ENCODE measurements at places on chromosomes 3 and 15.

DNA sequence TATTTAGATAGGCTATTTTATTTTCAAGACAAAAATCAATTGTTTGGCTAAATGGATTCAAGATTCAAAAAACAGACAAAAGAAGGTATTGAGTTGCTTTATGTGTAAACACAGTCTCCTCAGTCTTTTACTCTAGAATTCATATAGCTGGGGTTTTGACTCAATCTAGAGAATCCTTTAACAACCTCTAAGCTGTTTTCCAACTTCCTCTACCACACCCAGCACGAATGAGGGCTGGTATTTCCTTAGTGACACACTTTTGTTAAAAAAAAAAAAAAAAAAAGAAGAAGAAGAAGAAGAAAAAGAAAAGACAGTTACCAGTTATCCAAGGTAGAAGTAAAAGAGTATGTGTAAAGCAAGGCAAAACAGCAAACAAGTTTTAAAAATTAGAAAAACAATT is 732.8 kb upstream of the GOLIM4 start:
- no peak for DNase-seq

- peak; percentile 8 for DNase-seq
Measured at GRCh38 chr15:48285329-48286214, 45.7 kb upstream of the DUT start.

DNA sequence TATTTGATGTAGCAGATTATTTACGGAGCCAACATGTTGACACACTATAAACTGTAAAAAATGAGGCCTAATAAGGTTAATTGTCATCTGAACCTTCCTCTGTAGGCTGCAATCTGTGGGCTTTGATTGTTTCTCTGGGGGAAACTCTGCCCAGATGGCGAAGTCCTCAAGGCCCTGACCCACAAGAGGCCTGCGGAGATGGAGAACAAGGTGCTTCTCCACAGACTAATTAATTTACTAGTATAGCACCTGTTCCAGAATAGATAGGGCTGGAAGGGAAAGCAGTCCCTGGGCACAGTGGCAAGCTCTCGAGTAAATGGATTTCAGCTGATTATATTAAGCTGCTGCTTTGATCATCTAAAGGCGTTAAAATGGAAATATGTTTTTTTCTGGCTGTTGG is 338.8 kb upstream of the DNAJC19 start:
- DNase-seq = no peak

DNA sequence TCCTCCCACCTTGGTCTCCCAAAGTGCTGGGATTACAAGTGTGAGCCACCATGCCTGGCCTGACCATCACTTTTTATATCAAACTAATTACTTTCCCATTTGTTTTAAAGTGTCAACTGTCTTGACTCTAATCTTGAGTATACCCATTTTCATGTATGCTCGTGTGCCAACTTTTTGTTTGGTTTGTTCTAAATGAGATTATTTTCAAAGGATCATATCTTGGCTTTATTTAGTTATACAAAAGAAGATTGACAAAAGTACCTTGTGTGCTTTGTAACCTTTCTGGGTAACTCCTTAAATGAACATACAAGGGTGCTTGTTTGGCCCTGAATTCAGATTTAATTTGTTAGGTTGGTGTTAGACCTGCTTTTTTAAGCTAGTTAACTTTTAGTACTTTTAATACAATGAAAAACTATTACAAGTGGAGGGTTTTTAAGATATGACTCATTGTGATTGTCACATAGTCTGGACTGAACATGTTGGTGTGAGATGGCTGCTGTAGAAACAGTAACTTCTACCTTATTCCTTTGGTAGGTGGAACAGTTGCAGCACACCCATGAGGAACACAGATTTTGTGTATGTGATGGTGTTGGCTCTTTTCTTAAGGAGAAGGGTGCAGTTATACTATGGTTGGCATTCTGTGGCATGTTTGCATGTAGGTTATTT is 10.7 kb downstream of the KIF23 start:
- no peak for DNase-seq

DNA sequence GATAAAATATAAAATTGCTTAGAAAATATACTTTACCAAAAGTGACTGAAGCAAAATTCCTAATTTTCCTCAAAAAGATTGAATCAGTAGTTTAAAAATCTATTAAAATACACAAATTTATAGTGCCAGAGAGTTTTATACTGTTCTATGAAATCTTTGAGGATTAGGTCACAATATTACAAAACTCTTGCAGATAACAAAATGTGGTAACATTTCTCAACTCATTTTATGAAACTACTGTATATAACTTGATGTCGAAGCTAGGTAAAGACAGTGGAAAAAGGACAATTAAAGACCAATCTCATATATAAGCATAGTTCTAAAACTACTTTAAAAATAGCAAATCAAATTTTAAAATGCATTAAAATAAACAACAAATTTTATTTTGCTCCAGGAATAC is 15.9 kb downstream of the VEPH1 start:
- DNase-seq = no peak

GRCh38 chr3:152961323-152961722 is 126.4 kb downstream of the P2RY1 start:
- no peak for DNase-seq

DNA sequence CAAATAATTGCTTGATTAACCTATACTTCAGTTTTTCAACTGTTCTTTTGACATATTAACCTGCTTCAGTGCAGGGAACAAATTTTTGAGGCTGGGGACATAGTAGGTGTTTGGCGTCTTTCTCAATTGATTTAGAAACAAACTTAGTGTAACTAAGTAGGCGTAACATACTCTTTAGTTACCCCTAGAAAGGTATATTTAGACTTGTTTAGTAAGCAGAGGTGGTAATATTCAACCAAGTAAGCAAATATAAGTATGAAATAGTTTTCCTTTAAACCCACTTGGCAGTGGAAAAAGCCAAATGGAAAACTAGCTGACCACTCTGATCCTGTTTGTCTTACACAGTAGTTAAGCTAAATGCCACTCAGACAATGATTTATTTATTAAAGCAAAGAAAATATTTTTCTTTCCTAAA is 113.2 kb downstream of the MBNL1 start:
- DNase-seq = no peak

DNA sequence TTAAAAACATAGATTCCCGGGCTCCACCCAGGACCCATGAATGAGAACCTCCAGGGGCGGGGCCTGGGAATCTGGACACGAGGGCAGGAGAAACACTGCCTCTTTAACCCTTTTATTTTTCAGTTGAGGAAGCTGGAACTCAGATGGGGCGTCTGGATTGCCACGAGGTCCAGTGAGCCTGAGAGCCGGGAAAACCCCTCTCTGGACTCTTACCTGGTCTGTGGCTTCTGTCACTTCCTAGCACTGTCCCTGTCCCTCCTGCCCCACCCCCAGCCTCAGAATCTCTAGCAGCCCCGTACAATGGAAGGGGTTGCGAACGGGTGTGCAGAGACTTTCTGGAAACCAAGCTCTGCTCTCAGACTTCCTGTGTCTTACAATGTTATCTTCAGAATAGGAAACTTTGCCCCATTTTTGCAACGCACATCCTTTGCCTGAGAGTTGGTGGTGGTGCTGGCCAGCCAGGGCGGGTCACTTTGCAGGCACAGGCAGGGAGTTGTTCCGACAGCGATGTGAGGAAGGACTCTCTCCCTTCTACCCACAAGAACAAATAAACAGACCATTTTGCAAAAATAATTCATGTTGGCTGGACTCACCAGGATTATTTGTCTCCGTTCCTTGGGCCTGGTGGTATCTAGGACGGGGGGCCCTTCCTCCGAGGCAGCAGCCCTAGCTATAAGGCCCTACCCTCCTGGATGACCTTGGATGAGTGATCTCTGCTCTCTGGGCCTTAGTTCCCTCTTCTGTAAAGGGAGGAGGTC is 59.1 kb downstream of the SMAD6 start:
- DNase-seq = no peak

DNA sequence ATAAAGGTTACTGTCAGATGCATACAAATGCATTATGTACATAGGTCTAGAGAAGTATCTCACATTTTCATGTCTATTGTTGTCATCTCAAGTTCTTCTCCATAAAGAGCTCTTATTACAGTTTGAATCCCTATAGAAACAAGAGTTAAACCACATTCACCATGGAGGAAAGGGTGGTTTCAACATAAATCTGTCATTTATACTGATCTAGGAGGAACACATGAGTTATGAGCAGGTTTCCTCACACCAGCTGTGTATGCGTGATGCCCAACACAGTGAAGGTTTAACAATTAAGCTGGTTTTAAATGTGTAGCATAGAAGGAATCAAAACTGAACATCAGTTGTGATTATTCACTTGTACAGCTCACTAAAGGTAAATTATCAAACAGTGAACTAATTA is 251.7 kb downstream of the KCNMB2 start:
- no peak for DNase-seq

- DNase-seq = no peak
Measured at GRCh38 chr3:21185816-21186314, 565.1 kb downstream of the ZNF385D start.

- DNase-seq = peak; percentile 25
Measured at GRCh38 chr3:186515125-186515524, 29.1 kb downstream of the CRYGS start.

- DNase-seq = no peak
Measured at GRCh38 chr3:102225407-102226132, 209.2 kb upstream of the ZPLD1 start.

DNA sequence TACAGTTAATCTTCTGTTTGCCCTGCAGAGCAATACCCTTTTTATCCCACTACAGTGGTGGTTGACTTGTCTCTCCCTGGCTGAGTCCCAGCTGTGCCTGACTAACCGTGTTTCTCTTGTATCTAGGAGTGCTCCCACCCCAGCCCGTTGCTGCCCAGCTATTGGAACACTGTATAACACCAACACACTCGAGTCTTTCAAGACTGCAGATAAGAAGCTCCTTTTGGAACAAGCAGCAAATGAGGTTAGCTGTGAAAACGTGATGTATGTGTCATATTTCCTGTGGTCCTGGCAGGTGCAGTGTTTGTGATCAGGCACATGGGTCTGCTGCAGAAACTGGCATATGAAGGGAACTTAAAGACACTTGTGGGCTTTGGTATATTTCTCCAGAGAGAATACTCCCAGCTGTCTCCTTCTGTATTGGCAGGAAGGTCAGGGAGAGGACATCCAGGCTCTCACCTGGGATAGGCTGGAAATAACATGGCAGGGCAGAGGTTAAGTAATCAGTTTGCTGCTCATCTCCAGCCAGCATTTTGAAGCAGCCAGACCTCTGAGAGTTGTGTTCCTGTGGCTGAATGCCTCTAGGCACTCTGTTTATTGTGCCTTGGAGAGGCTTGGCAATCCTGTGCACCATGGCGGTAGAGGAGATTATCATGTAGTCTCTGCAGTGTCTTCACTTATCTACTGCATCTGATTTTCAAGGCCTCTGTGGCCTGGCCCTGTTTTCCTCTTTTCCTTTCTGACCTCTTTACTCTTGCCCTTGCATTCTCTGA is 34.8 kb downstream of the ATG7 start:
- DNase-seq = no peak

GRCh38 chr3:170470063-170471016 is 51.7 kb downstream of the CLDN11 start:
- no peak for DNase-seq

GRCh38 chr15:57570994-57571393 is 20.7 kb upstream of the MYZAP start:
- DNase-seq = no peak

- no peak for DNase-seq
Measured at GRCh38 chr3:111412656-111413055, 129.3 kb upstream of the CD96 start.

DNA sequence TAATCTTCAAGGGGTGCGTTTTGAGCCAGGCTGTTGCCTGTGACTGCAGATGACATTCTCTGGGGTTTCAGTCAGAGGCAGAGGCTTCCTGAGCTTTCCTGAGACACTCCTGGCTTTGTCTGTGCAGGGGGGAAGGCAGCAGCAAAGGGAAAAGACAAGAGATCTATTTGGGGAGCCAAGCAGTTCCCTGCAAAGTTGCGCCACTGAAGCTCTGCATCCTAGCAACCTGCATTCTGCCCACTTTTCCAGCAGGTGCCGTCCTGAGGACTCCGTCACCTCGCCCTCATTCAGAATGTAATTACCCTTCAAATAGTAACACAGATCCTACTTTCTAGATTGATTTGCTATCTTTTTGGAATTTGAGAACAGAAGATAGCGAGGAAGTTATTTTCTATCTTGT is 1.9 kb upstream of the TMEM158 start:
- DNase-seq = no peak

- DNase-seq = no peak
Measured at GRCh38 chr3:166243511-166243910, 406.3 kb upstream of the BCHE start.

DNA sequence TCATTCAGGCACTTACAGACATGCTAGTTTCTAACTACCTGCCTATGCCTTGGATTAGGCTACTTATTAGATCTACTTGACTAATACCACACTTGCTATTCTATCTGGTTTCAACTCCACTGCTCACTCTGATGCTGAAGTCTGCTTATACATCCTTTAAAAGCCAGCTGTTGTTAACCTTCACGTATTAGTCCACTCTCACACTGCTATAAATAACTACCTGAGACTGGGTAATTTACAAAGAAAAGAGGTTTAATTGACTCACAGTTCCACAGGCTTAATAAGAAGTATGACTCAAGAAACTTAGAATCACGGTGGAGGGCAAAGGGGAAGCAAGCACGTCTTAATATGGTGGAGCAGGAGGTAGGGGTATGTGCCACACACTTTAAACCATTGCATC is 47.7 kb upstream of the ANKRD28 start:
- no peak for DNase-seq

- DNase-seq = no peak
Measured at GRCh38 chr15:57532731-57533447, 58.8 kb upstream of the MYZAP start.

DNA sequence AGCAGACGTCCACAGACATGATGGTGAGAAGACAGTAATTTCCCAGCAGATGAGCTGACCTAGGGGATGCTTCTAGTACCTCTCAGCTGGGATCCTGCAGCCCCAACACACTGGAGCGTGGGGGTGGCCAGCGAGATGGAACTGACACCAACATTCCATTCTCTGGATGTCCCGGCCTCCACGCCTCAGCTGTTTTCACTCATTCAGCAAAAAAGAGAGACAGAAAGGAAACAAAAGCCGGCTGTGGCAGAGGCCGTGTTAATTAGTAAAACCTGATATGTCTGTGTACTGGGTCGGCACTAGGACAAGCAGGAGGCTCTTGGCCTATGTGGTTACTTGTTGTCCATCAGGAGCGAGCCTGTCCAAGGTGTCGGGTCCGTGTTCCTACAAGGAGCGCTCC is 82.6 kb upstream of the MYZAP start:
- no peak for DNase-seq

DNA sequence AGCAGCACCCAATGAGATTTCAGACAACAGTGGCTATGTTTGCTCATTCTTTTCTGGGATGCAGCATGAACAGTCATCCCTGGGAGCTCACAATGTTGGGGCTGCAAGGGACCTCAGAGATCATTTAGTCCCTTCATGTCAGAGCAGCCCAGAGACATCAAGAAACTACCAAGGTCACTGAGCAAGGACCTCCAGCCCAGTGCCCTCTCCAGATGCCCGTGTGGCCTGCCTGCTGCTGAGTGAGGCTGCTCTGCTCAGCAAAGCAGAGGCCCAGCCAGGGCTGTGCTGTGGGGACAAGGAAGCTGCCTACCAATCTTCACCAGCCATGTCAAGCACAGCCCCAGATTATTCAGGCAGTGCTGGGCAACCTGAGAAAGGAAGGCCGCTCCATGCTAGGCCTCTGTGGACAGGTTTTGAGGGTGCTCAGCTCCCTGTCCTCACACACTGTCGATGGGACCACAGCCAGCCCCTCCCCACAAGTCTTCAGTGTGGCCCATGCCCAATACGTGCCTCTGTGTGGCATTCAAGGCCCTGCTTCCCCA is 99.7 kb downstream of the DAPK2 start:
- no peak for DNase-seq

- no peak for DNase-seq
Measured at GRCh38 chr15:58732625-58733363, 16.7 kb downstream of the ADAM10 start.
